Right renal pelvis (tissue), 4 donors: ENCODE measurements at places on chromosomes 3 and 15. TPM values are rescaled to one million over a fixed set of nuclear protein-coding genes. Genes with fewer than 3 reads are reported as not detected.

GRCh38 chr3:147614210-147614609, 205.0 kb downstream of the ZIC1 start:
- DNase-seq = no peak

GRCh38 chr3:98733812-98734281, 29.3 kb upstream of the ST3GAL6 start:
- DNase-seq = peak; percentile 23

GRCh38 chr3:2099028-2099671, 484 bp downstream of the CNTN4 start:
- peak; percentile 50 for DNase-seq

- no peak for DNase-seq
These were observed 41.2 kb downstream of the CEP63 start for GRCh38 chr3:134527037-134527436.

DNA sequence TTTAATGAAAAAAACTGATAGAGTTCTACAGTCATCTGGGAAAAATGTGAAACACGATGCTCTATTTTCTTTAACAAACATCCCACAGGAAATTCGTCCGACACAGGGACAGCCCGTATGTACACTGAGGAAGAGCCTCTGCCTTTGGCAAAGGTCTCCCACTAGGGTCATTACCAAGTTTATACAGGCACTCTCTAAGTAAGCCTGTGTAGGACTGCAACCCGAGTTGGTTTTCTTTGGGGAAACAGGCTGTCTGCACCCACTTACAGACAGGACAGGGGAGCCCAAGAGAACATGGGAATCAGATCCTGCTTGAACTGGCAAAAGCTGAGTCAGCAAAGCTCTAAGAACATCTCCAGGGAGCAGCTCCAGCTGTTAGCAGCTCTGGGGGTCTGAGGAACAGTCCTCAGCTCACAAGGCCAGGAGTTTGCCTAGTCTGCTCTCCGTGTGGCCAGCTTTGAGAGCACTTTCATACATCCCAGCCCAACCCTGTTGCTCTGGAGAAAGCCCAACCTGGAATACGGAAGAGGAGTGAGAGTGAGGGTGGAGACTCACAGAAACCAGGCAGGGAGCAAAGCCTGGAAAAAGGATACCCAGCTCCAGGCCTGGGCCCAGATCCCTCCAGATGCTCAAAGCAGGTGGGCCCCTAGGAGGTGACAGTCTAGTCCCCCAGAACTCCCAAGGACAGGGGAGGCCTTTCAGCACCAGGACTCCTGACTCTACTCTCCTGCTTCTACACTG, 1.9 kb downstream of the TBC1D2B start:
- no peak for DNase-seq

Gene TRPM1
- polyA plus RNA-seq = 0.20 TPM

Gene FBXW12
- polyA plus RNA-seq = 0.36 TPM
